ENCODE measurements at places on chromosomes 1 and 21. TPM values are rescaled to one million over a fixed set of nuclear protein-coding genes. Genes with fewer than 3 reads are reported as not detected.

Gene MAEL
- not detected for total RNA-seq

Gene FOXE3
- not detected for total RNA-seq

Gene ASTN1
- total RNA-seq = under 0.01 TPM

Gene NTMT2
- total RNA-seq = not detected

Gene LCE3D
- not detected for total RNA-seq

Gene SAMD13
- total RNA-seq = 0.42 TPM

Gene RGS18
- not detected for total RNA-seq

Gene FNDC5
- 0.37 TPM for total RNA-seq

Gene SPRR1A
- total RNA-seq = not detected

Gene ARHGEF16
- 0.14 TPM for total RNA-seq

Gene NLRP3
- 2.4 TPM for total RNA-seq

Gene NBPF4
- total RNA-seq = not detected

Gene RBBP4
- 113 TPM for total RNA-seq

Gene GPR37L1
- total RNA-seq = 0.05 TPM

Gene FCRL5
- total RNA-seq = not detected

Gene RIPPLY3
- not detected for total RNA-seq

Gene RLF
- 38.3 TPM for total RNA-seq

Gene NCDN
- total RNA-seq = 42.5 TPM

Gene GOLT1A
- total RNA-seq = not detected

Gene SLC9C2
- total RNA-seq = 0.46 TPM

Gene PSMG1
- total RNA-seq = 34.0 TPM

Gene INAVA
- 0.18 TPM for total RNA-seq

Gene GSTM5
- 1.8 TPM for total RNA-seq

Gene CXADR
- 2.0 TPM for total RNA-seq

Gene INSRR
- total RNA-seq = not detected

Gene SYNC
- total RNA-seq = 61.5 TPM

Gene RCC1
- total RNA-seq = 51.6 TPM

Gene ADGRL4
- total RNA-seq = 92.6 TPM

Gene DYNLT5
- total RNA-seq = 0.30 TPM

Gene EXTL1
- 0.30 TPM for total RNA-seq

Gene FAM177B
- not detected for total RNA-seq

Data from smooth muscle cell of the umbilical artery (primary cell).